Right atrium auricular region (tissue), 2 donors: ENCODE measurements at places on chromosomes 5 and 9.
A peak's percentile ranks its signal among the peaks of the same experiment; 100 is the strongest.

DNA sequence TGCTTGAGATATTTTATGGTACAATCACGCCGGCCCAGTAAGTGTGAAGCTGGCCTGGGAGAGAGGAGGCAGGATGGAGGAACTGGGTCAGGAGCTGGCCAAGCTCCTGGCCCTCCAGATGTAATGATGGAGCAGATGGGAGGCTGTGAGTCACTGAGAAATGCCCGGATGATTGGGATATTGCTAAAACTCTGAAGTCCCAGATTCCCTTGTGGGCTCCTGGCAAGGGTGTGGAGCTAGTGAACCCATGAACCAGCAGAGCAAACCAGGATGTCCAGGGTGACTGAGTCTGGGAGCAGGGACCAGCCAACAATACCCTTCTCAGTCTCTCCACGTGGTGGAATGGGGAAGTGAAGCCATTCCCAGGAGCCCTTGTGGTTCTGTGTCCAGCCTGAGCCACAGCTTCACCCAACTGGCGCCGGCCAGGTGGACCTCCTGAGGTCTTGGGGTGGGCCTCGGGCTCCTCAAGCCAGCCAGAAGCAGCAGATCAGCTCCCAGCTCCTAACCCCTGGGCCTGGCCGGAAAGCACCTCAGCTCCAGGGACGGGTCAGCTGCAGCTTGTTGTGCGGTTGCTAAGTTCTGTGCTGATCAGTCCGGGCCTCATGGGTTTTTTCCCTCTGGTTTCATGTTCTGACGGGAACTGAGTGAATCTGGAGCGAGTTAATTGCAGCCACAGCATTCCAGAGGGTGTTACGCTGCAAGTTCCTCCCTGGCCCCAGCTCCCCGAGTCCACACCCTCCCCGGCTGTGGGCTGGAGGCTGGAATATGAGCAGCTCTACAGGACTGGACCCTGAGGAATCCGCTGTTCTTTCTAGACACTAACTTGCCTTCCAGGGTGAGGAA lies 37.6 kb downstream of the DUSP1 start:
- DNase-seq, result peak; percentile 97
- peak overlapping the region; percentile 94 for H3K27ac ChIP-seq
- H3K4me3 ChIP-seq, result no peak overlapping the region

DNA sequence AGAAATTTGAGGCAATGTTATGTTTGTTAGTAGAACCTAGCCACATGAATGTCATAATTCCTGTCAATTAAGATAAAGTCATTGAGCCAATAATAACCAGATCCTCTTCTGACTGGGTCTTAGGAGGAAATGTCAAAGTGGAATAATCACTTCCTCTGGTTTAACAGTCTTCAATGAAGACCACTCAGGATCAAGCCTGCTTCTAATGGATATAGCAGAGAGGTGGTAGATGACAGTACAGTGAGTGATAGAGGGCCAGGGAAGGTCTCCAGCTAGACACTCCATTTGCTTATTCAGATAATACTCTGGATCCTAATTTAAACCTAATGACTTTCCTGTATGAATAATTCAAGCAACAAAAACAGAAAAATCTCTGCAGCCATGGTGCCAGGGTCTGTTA lies 474.2 kb downstream of the DNAH5 start:
- H3K4me3 ChIP-seq, result no peak overlapping the region
- H3K27me3 ChIP-seq, result no peaks in the 10 kb centered on the region
- DNase-seq, result no peak
- H3K36me3 ChIP-seq, result no peaks in the 10 kb centered on the region
- no peaks in the 10 kb centered on the region for H3K4me1 ChIP-seq

DNA sequence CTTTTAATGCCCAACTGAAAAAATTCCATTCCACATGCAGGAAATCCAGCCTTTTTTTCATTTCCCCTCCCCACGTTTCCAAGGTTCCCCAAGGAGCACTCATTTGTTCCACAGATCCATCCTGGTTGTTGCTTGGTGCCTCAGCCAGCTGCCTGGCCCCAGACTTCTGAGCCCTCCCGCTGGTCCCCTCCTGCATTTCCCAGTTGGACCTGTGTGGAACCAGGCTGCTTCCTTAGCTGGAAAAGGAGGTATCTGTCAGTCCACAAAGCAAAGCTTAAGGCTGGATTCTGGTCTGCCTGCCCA lies 44.8 kb downstream of the ANGPTL2 start:
- no peaks in the 10 kb centered on the region for H3K36me3 ChIP-seq
- H3K4me3 ChIP-seq, result no peak overlapping the region
- DNase-seq, result no peak
- no peaks in the 10 kb centered on the region for H3K4me1 ChIP-seq
- peak overlapping the region; percentile 33 for H3K27ac ChIP-seq
- H3K27me3 ChIP-seq, result no peaks in the 10 kb centered on the region

DNA sequence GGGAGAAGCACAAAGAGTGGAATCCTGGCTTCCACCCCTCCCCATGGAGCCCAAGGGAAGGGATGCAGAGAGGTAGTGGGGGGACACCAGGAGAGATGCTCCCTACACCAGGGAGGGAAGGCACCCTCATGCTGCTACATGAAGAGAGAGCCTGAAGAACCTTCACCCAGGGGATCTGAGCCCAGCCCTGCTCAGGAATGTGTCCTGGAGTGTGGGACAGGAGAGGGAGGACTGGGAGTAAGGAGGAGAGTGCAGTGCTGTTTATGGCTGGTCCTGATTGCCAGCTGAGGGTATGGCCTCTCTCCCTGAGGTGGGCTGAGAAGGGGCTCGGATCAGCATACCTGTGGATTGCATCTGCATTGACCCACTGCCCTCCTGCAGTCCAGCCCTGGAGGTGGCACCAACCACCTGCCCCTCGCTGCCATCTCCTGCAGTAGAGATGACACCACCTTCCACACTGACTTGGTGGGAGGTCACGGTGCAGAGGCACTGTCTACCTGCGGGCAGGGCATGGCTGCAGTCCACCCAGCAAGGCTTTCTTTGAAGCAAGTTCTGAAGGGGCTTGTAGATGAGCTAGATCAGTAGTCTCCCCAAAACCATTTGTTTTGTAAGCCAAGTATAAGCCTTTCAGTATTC lies 114.9 kb upstream of the SLC25A48 start:
- H3K4me3 ChIP-seq, result no peak overlapping the region
- DNase-seq, result no peak
- no peaks in the 10 kb centered on the region for H3K27me3 ChIP-seq
- H3K36me3 ChIP-seq, result no peaks in the 10 kb centered on the region

GRCh38 chr9:126636983-126637798 lies 23.5 kb downstream of the LMX1B start:
- DNase-seq, result no peak
- no peak overlapping the region for H3K27ac ChIP-seq
- H3K4me1 ChIP-seq, result no peaks in the 10 kb centered on the region
- no peaks in the 10 kb centered on the region for H3K36me3 ChIP-seq

- no peaks in the 10 kb centered on the region for H3K4me1 ChIP-seq
- H3K27me3 ChIP-seq, result no peaks in the 10 kb centered on the region
- no peak for DNase-seq
- H3K27ac ChIP-seq, result no peak overlapping the region
Observed at GRCh38 chr9:6195714-6196360, 19.8 kb upstream of the IL33 start.

GRCh38 chr9:98341157-98342097 lies 86.0 kb upstream of the TBC1D2 start:
- no peaks in the 10 kb centered on the region for H3K36me3 ChIP-seq
- DNase-seq, result no peak
- H3K27me3 ChIP-seq, result no peaks in the 10 kb centered on the region
- H3K4me1 ChIP-seq, result no peaks in the 10 kb centered on the region

DNA sequence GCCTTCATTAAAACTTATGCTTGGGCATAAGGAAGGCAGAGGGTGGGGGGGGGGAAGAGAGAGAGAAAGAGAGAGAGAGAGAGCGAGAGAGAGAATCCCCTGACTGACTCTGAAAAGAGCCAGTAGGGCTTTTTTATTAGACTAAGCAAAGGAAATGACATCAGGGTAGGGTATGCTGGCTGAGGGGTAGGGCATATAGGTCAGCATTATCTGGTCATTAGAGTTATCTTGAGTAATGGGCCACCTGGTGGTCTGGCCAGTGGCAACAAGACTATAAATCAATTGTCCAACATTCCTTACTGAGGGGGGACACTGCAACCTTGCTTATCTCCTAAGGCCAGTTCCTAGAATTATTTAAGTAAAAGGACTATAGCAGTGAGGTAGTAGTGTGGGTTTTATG lies 67.2 kb downstream of the TSSK1B start:
- H3K36me3 ChIP-seq, result no peaks in the 10 kb centered on the region
- no peak for DNase-seq
- no peaks in the 10 kb centered on the region for H3K4me1 ChIP-seq
- no peak overlapping the region for H3K4me3 ChIP-seq

- H3K4me3 ChIP-seq, result no peak overlapping the region
- DNase-seq, result no peak
- H3K4me1 ChIP-seq, result peaks cover 1% of the 10 kb centered on the region
Observed at GRCh38 chr5:153969563-153969895, 69.2 kb downstream of the FAM114A2 start.

GRCh38 chr5:37435261-37435660 lies 56.1 kb downstream of the WDR70 start:
- no peak overlapping the region for H3K4me3 ChIP-seq
- no peak overlapping the region for H3K27ac ChIP-seq
- H3K4me1 ChIP-seq, result no peaks in the 10 kb centered on the region
- DNase-seq, result no peak
- no peaks in the 10 kb centered on the region for H3K27me3 ChIP-seq
- H3K36me3 ChIP-seq, result no peaks in the 10 kb centered on the region

DNA sequence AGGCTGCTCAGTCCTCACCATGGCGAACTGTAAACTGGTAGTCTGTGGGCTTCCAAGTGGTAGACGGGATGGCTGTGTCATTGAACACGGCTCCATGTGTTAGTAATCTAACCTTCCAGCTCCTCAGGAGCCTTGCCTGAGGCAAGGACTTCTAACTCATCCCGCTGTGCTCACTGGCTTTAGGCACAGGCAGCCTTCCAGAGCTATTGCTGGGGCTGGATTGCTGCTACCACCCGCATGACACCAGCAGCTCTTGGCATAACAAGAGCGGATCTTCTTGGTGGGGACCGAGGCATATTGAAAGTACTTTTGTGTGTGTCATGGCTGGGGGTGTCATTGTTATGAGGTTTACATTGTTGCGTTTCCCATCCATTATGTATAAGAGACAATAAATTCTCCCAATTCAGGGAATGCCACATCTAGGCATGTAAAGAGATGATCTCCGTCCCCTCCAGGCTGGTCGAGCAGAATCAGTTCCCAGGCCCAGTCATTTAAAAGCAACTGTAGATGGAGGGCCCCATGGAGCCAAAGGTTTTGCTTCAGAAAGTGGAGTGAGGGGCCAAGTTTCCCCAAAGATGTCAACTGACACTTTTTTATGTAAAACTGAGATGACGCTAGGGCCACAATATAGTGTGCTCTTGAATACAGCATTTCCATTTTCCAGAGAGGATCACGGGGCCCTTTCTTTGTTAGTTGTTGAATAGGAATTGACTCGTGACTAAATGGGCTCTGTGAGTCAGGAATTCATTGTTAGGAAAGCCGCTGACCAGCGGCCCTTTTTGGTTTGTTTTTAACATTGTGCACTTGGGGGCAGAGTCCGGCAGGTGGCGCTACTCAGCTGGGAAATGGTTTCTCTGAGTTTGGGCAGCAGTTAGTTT lies 759.5 kb downstream of the TAF11L14 start:
- DNase-seq, result no peak
- H3K36me3 ChIP-seq, result no peaks in the 10 kb centered on the region
- no peaks in the 10 kb centered on the region for H3K4me1 ChIP-seq
- H3K4me3 ChIP-seq, result no peak overlapping the region
- H3K27me3 ChIP-seq, result no peaks in the 10 kb centered on the region

GRCh38 chr5:61371474-61371873 lies 39.4 kb downstream of the ZSWIM6 start:
- no peaks in the 10 kb centered on the region for H3K27me3 ChIP-seq
- no peak overlapping the region for H3K27ac ChIP-seq
- no peak overlapping the region for H3K4me3 ChIP-seq
- no peaks in the 10 kb centered on the region for H3K36me3 ChIP-seq

DNA sequence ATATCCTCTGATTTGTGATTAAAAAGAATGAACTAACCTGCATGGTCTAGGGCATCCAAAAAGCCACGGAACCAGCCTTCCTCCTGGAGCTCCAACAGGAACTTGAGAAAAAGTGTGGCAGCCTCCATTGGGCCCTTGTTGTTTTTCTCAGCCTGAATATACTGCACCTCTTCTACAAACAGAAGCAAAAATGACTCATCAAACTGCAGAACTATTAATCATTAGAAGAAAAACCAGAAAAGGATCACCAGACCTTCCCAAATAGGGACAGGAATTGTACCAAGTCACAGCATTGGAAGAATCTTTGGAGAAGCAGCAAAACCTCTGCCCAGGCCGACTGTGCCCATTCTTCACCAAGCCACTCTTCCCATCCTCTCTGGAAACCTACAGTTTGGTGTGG lies 25.2 kb downstream of the RIGI start:
- H3K27me3 ChIP-seq, result no peaks in the 10 kb centered on the region
- H3K4me1 ChIP-seq, result no peaks in the 10 kb centered on the region
- peaks cover 7% of the 10 kb centered on the region for H3K36me3 ChIP-seq
- no peak overlapping the region for H3K4me3 ChIP-seq
- DNase-seq, result no peak
- no peak overlapping the region for H3K27ac ChIP-seq

DNA sequence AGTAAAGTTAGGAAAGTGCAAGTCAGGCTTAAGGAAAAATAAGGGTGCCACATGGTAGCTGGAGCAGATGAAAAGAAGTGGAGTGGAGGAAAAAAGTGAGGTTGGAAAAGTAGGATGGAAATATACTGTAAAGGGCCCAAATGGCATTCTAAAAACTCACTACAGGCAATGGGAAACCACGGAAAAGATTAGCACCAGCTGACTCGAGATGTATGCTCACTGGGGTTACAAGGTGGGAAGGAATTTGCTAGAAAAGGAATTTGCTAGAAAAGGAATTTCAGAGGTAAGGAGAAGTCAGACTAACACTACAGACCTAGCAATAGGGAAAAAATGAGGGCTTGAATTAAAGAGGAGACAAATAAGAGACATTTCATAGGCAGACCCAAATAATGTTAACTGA lies 3.6 kb downstream of the PSMD5 start:
- H3K4me3 ChIP-seq, result no peak overlapping the region
- no peaks in the 10 kb centered on the region for H3K27me3 ChIP-seq
- no peaks in the 10 kb centered on the region for H3K36me3 ChIP-seq
- peaks cover 19% of the 10 kb centered on the region for H3K4me1 ChIP-seq
- H3K27ac ChIP-seq, result no peak overlapping the region
- DNase-seq, result no peak

- no peak for DNase-seq
- no peaks in the 10 kb centered on the region for H3K4me1 ChIP-seq
- no peak overlapping the region for H3K4me3 ChIP-seq
- no peak overlapping the region for H3K27ac ChIP-seq
Observed at GRCh38 chr9:29475471-29475870, 1902.2 kb upstream of the C9orf72 start.

- H3K27me3 ChIP-seq, result no peaks in the 10 kb centered on the region
- no peak overlapping the region for H3K4me3 ChIP-seq
- H3K27ac ChIP-seq, result no peak overlapping the region
- H3K36me3 ChIP-seq, result no peaks in the 10 kb centered on the region
- H3K4me1 ChIP-seq, result no peaks in the 10 kb centered on the region
Observed at GRCh38 chr9:99592834-99593574, 228.7 kb upstream of the NR4A3 start.
